Activated CD8-positive, alpha-beta memory T cell treated with anti-CD3 and anti-CD28 coated beads for 4 hours (primary cell): ENCODE measurements at places on chromosomes 13 and 19.

DNA sequence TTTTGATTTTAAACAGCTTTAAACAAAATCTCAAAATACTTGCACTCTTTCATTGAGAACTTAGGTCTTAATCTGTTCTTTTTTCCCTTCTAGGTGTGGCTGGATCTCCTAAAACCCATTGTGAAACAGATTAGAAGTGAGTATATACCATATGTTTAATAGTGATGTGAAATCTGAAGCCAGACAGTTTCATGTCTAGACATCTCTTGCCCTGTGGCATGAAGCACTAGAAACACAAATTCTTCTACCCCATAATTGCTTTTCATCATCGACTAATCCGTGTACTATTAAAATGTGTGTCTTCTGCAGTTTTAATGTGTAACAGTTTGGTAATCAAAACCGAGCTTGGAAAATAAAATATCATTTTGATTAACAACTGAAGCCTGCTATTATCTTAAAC lies 188.2 kb upstream of the RNF113B start:
- no peak for DNase-seq

GRCh38 chr19:40596608-40597328 lies 4.4 kb upstream of the LTBP4 start:
- DNase-seq: no peak

DNA sequence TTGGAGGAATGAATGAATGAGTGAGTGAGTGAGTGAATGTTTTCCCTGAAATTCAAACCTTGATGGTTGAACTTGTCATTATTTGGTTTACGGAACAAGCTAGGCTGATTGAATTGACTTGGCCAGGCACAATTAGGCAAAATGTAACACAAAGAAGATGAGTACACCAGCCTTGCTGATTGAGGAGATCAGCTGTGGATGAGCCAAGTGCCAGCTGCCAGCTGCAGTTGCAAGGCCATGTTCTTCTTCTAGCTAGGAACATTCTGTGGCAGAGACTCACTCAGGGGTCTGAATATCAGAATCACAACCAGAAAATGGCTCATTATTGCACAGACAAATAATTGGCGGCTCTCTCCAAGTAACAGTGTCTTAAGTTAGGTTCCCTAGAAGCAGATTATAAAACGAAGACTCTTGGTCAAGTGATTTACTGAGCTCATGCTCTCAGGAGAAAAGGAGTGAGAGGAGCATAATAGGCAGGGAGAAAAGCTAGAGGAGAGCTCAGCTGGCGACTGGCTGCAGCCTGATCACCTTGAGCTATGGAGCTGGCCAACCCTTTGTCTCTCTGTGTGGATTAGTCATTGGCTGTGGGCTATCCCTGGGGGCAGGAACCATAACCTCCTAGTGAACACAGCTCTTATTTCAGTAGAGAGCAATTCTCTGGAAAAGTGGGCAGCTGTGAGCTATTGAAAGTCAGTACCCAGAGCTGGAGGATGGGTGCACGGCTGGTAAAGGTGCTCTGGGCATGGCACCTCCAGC lies 225.3 kb upstream of the SERP2 start:
- DNase-seq: no peak

DNA sequence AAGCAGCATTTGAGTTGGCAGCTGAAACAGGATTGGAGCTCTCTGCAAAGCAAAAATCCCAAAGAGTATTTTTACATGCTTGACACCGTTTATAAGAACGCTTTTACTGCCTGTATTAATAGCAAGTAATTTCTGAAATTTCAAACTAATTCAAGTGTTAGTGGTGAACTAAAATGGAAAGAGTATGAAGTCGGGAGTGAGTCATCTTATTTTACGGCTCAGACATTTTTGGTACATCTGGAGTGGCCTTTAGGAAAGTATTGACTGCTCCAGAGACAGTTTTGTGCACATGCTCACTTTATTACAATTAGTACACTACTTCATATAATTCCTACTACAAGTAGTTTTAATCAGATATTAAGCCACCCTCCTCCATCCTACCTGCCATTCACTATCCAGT lies 167.4 kb downstream of the SLITRK6 start:
- no peak for DNase-seq

- no peak for DNase-seq
These were observed 195.0 kb upstream of the STARD13 start for GRCh38 chr13:33480561-33480960.

DNA sequence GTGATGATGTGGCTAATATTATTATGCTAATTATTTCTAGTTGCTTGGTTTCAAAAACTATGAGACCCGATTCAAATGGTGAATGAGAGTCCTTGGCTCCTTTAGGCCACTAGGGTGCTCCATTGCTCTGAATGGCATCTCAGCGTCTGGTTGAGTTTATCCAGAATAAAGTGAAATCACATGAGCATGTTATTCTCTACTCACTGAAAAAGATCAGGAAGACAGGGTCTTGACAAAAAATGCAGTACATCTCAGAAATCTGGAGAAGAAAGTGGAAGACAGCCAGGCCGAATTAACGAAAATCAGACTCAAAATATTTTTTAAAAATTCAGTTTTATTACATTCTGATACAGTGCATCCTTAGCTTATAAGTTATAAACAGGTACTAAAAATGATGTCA lies 516.2 kb downstream of the MYO16 start:
- no peak for DNase-seq

DNA sequence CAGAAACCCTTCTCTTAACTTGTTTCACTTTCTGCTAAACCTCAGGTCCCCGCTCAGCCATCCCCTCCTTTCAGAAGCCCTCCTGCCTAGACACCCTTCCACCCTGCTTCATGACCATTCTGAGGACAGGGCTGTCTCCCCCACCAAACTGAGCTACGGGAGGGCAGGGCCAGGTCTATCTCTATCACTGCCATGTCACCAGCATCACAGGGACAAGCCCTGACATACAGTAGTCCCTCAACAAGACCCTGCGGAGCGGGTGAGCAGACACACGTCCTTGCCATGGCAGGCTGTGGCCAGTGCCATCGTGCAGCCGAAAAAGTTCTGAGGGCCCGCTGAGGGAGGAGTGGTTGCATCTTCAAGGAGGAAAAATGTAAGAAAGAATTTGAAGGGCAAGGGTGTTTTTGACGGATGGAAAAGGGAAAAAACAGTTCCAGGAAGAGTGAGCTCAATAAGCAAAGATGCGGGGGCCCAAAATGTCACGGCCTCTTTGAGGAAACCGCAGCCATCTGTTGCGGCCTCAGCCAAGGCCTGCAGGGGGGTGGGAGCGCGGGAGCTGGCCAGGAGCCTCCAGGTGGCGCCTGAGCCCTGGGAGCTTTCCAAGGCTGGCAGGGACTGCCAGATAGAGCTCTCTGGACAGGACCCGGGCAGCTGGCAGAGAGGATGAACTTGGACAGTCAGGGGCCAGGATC lies 8.1 kb downstream of the PTGIR start:
- DNase-seq: no peak

DNA sequence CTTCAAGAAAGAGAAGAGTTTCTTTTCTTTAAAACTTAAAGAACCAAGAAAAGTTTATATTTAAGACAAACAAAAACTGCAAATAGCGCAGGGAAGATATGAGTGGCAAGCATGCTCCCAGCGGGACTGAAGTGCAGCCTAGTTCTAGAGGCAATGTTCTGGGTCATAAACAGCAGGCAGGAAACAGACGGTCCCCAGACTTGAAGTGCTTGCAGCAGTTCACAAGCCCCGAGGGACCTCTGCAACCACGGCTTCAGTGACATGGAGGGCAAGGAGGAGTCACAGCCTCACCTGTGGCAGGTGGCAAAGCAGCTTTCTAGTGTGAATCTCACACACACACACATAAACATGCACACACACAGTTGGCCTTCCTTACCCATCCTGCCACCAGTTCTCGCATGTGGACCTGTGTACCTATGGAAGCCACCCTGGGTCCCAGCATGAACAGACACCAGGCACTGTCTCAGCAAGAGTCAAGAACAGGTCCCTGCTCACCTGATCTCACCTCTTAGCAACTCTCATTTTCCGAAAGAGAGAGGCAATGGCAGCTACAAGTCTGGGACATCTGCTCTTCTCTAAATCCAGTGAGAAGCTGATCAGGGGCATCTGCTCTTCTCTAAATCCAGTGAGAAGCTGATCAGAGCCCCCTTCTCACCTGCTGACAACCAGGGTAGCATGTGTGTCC lies 162.0 kb downstream of the EFNB2 start:
- DNase-seq: no peak

DNA sequence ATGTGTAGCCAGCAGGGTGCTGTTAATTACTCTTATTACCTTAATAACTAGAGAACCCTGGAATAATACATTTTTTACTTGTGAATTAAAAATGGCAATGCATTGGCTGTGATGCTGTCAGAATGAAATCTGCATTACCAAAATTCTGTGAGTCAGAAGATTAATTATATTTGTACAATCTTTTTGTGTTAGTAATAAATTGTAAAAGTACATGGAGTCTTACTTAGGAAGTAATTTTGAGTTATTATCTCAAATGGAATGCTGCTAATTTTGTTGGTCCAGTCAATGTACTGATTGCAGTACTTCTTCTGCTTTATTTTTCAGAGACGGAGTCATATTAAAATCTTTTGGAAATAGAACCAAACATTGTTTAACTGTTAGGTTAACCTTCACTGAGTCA lies 152.0 kb upstream of the SLC10A2 start:
- no peak for DNase-seq

- DNase-seq: no peak
These were observed 55.6 kb upstream of the KL start for GRCh38 chr13:32960626-32961025.

GRCh38 chr13:110790371-110790770 lies 76.9 kb downstream of the ING1 start:
- DNase-seq: no peak

- no peak for DNase-seq
These were observed 28.7 kb downstream of the LACC1 start for GRCh38 chr13:43908156-43909126.

- DNase-seq: no peak
These were observed 7.3 kb upstream of the CCNE1 start for GRCh38 chr19:29804493-29804892.

- DNase-seq: no peak
These were observed 20.4 kb downstream of the MEIS3 start for GRCh38 chr19:47398707-47399597.

- no peak for DNase-seq
These were observed 13.0 kb downstream of the YIPF2 start for GRCh38 chr19:10915130-10916091.

GRCh38 chr19:33234092-33234491 lies 8.4 kb upstream of the SLC7A10 start:
- DNase-seq: no peak
